ENCODE measurements at places on chromosomes 12 and 14.

- H3K27ac ChIP-seq = no peak overlapping the region
- peaks cover 6% of the 10 kb centered on the region for H3K4me1 ChIP-seq
- H3K27me3 ChIP-seq = no peaks in the 10 kb centered on the region
- DNase-seq = no peak
These were observed 130.9 kb upstream of the PLEKHA5 start for GRCh38 chr12:18998343-18999261.

DNA sequence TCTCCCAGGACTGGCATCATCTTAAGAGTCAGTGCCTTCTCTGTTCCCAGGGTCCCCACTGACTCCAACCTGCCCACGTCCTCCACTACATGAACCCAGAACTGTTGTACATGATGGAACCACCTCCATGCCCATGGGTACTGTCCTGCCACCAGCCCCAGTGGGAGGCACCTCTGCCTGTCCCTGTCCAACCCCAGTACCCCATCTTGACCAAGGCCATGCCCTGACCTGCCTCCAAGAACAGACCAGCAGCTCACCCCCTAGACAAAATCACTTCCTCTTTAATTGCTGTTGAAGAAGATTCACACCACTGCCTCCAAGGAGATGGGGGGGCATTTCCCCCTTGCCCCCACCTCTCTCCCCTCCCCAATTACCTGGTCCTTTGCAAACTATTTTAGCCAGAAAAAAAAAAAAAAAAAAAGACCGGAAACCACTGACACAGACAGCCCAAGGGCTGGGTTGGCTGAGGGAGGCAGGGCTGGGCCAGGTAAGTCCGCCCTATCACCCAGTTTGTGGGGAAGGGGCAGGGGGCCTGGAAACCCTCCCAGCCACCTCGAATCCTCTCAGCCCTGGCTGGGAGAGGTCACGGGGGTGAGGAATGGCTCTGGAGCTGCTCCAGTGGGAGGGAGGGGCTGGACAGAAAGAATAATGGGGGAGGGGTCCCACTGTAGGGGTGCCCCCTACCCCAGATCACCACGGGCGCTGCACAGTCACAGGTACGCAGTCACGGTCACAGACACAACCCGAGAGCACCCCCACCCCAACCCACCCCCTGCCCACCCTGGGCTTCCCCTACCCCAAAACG is 13.4 kb downstream of the AGAP2 start:
- H3K27ac ChIP-seq = no peak overlapping the region
- no peaks in the 10 kb centered on the region for H3K4me1 ChIP-seq
- DNase-seq = no peak
- H3K36me3 ChIP-seq = no peaks in the 10 kb centered on the region
- no peak overlapping the region for H3K4me3 ChIP-seq
- H3K27me3 ChIP-seq = peaks cover 22% of the 10 kb centered on the region

DNA sequence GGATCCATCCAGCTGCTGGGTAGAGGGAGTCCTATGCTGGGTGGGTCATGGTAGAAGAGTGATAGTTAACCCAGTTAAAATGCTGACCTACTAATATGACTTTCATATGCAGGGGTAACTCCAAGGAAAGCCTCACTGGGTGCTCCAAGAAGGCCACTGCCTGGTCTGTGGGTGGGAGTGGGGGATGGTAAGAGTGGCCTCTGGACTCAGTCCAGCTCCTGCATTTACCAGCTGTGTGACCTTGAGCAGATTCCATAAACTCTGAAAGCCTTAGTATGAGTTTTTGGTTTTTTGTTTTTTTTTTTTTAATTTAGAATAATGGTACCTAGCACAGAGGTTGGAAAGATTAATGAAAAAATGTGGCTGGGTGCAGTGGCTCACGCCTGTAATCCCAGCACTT is 51.6 kb downstream of the ARF6 start:
- H3K27me3 ChIP-seq = no peaks in the 10 kb centered on the region
- no peaks in the 10 kb centered on the region for H3K36me3 ChIP-seq

DNA sequence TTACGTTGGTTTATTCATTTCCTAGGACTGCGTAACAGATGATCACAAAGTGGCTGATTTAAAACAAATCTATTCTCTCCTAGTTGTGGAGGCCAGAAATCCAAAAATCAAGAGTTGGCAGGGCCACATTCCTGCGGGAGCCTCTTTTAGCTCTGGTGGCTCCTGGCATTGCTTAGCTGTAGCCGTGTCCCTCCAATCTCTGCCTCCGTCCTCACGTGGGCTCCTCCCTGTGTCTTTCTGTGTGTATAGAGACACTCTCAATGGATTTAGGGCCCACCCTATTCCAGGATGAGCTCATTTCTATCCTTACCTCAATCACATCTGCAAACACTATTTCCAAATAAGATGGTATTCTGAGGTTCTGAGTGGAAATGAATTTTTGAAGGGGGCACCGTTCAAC is 42.5 kb downstream of the KCTD10 start:
- no peak overlapping the region for H3K4me3 ChIP-seq
- H3K27ac ChIP-seq = no peak overlapping the region
- no peaks in the 10 kb centered on the region for H3K27me3 ChIP-seq

DNA sequence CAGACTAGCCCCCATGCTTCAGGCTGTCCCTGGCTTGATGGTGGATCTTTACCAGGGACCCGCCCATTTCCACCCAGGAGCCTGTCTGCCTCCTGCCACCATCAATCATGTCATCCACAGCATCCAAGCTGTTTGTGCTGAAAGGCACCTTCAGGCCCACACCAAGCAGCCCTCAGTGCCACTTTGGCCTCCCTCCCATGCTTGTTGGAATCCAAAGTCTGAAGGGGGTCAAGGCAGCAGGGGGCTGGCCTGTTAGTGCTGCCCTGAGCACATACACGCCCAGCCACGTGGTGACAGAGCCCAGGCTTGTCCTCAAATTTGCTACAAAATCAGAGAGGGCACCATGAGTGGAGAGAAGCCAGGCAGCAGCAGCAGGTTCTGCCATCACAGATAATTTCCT is 1146.8 kb downstream of the FSCB start:
- H3K36me3 ChIP-seq = no peaks in the 10 kb centered on the region
- H3K4me1 ChIP-seq = no peaks in the 10 kb centered on the region
- no peak overlapping the region for H3K4me3 ChIP-seq
- no peak overlapping the region for H3K27ac ChIP-seq
- no peaks in the 10 kb centered on the region for H3K27me3 ChIP-seq
